ENCODE measurements at places on chromosomes 1 and 21.

- no peak for DNase-seq
Observed at GRCh38 chr1:236353813-236354212, 40.3 kb upstream of the EDARADD start.

GRCh38 chr1:59143133-59143487 is 153.8 kb upstream of the FGGY start:
- DNase-seq: peak; percentile 98

DNA sequence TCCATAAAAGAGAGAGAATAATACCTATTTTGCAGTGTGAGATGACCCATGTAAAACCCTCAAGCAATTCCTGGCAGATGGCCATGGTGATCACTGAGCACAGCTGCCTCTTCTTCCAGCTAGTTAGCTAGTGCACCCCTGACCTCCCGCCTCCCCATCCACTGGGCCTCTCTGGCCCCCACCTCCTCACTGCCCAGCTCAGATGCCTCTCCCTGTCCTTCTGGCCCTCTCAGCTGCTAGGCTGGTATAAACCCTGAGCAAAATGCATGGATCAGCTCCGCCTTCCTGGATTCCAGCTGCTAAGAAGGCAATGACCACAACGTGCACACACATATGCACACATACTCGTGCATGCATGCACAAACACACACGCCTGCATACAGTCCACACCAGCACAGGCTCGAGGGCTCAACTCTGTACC is 117.2 kb downstream of the DMRTB1 start:
- DNase-seq: no peak

DNA sequence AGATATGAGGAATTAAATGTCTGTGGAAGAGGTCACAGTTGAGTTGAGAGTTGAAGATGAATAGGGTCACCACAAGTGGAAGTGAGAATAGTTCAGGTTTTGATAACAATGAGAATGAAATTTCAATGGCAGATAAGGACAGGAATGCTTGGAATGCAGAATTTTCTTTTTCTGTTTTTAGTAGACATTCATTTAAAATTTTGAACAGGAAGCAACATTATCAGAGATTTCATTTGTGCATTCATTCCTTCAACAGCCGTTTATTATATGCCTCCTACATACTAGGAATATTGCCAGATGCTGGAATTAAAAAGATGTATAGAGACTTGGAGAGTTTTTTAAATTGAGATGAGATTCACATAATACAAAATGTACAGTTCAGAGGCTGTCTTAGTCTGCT is 126.8 kb downstream of the ITSN1 start:
- peak; percentile 9 for DNase-seq

DNA sequence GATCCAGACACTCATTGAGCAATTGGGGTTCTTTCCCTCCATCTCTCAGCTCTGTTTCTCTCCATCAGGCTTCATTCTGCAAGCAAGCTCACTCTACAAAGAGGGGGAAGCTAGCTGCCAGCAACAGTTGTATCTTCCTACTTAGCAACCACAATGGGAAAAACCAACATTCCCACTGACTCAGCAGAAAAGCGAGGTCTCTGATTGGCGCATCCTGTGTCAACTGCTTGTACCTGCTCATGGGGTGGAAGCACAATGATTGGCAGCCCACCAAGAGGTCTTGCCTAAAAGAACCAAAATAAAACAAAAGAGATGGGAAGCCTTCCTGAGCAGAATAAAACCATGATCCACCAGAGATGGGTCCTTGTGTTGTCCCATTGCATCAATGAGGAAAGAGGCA is 4.0 kb upstream of the CDA start:
- DNase-seq: peak; percentile 27

GRCh38 chr1:207335695-207336363 is 14.4 kb downstream of the CD55 start:
- DNase-seq: no peak

Measured in fibroblast of skin of back (primary cell).